ENCODE measurements at places on chromosomes 7 and 10.

GRCh38 chr7:480531-481218, 39.0 kb downstream of the PDGFA start:
- DNase-seq: no peak

DNA sequence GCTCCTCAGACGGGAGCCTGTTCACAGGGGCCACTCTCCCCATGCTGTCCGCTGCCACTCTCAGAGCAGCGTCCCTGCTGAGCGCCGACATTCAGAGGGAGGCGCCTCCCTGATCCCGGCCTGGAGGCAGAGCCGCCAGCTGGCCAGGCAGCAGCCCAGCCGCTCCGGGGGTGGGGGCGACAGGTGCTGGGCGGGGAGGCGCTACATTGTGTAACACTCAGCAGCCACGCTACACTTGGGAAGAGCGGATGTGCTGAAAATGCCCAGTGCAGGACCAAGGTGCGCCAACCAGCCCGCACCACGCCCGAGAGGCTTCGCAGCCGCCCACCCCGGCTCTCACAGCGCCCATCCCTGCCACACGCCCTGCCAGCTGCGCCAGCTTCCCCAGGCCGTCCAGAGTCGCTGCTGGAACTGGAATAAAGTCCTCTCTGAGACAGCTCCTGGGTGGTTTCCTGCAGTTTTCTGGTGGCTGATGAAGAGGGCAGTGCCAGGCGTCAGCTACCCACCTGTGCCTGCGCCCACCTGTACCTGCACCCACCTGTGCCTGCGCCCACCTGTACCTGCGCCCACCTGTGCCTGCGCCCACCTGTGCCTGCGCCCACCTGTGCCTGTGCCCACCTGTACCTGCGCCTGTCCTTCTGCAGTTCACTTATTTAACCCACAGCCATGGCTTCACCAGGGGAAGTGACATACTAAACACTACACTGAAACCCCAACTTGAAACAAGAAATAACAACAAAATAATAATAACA, 25.7 kb downstream of the STK32C start:
- DNase-seq: no peak

DNA sequence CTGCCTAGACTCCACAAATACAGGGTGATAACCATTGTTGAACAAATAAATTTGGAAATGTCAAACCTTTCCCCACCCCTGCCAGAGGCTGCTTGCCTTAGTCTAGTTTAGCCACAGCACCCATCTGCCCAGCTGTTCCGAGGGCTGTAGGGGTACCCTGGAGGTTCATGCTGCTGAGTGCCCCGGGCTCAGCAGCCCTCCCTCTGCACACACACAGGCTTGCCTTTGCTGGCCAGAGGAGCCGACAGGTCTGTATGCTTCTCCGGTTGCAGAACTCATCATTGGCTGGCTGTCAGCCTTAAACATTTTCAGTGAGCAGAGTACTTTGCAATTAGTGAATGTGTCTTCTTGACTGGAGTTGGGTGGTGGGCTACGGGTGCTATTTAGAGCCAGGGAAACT, 122.9 kb downstream of the NRF1 start:
- no peak for DNase-seq

DNA sequence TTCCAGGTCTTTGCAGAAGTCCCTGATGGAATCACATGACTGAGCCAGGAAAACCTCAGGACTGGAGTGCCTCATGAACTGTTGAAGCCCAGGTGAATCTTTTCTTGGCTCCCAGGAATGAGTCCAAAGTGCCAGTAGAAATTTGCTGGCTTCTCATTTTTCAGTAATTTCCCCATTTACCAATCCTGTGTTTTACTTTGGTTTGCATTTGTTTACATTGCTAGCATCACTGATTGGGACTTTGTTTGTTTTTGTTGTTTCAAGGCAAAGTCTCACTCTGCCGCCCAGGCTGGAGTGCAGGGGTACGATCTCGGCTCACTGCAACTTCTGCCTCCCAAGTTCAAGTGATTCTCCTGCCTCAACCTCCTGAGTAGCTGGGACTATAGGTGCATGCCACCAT, 1.6 kb upstream of the ZNF12 start:
- no peak for DNase-seq

GRCh38 chr7:43196379-43196778, 83.9 kb downstream of the HECW1 start:
- DNase-seq: no peak

DNA sequence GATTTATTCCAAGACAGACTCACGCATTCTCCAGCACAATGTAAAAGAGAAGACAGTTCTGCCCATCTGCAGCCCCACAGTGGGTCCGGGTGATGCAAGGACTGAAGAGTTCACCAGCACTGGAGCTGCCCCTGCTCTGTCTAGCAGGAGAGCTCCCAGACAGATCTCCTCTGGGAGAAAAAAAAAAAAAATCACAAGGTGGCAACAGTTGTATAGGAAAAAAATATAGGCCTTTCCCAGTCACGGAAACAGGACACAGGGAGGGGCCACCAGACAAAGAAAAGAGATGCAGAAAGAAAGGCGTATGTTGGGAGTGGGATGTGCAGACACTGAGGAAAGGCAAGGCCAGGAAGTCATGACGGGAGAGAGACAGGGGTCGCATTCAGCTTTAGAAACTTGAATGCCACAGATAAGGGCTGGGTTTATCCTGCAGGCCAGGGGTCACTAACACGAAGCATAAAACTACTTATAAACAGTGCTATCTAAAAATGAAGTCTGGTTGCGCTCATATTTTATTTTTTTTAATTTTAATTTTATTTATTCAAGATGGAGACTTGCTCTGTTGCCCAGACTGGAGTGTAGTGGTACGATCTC, 54.1 kb downstream of the FAM171A1 start:
- DNase-seq: no peak

DNA sequence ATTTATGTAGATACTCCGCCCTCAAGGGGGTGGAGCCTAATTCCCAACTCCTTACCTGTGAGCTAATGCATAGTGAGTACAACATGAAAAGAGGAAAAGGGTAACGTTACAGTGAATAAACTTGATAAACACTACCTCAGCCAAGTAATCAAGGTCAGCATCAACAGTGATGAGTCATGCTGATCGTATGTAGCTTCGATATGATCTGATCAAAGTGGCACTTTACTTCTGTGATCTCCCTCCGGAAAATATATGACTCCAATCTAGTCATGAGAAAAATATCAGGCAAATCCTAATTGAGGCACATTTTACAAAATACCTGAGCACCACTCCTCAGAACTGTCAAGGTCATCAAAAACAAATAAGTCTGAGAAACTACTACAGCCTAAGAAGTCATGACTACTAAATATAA, 70.4 kb downstream of the VTI1A start:
- DNase-seq: no peak

DNA sequence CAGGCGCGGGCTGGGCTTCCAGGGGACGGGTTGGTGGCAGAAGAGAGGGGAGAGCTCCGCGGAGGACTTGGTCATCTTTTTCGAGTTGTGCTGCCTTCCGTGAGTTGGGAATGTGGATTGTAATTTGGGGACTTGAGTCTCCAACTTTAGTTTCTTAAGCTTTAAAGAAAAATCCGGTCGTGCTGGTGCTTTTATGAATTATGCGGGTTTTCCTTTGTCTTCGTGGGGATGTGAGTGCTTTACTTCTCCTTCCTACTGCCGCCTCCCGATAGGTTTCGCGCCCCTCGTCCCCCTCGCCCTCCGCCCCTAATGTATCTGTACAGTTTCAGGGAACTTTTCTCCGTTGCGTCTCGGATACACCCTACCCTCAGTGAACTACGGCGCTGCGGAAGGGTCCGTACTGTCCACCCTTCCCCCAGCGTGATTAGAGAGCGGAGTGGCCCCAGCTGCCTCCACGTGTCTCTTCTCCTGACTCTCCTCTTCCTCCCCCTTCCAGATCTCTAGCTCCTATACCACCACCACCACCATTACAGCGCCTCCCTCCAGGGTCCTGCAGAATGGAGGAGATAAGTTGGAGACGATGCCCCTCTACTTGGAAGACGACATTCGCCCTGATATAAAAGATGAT, 649 bp downstream of the SCD start:
- DNase-seq: no peak

GRCh38 chr7:128933180-128933891, 4.4 kb upstream of the IRF5 start:
- no peak for DNase-seq

- no peak for DNase-seq
These were observed 95.9 kb downstream of the RGS10 start for GRCh38 chr10:119446441-119447277.

GRCh38 chr10:109963439-109963838, 40.1 kb upstream of the XPNPEP1 start:
- DNase-seq: no peak

DNA sequence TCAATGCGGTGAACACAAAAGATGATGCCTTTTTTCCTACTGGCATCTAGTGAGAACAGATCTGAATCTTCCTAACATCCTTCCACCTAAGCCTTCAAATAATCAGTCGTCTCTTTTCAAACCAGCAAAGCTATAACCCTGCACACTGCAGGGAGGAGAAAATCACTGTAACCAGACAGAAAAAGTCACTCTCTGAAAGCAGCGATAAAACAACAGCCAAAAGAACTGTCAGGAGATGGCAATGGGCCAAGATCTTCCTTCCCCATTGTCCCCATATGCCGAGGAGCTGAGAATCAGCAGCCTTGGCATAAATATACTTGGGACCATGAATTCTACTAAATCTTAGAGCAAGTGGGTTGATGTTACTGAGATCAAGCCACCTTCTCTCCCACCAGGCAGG, 13.1 kb downstream of the FZD9 start:
- no peak for DNase-seq

DNA sequence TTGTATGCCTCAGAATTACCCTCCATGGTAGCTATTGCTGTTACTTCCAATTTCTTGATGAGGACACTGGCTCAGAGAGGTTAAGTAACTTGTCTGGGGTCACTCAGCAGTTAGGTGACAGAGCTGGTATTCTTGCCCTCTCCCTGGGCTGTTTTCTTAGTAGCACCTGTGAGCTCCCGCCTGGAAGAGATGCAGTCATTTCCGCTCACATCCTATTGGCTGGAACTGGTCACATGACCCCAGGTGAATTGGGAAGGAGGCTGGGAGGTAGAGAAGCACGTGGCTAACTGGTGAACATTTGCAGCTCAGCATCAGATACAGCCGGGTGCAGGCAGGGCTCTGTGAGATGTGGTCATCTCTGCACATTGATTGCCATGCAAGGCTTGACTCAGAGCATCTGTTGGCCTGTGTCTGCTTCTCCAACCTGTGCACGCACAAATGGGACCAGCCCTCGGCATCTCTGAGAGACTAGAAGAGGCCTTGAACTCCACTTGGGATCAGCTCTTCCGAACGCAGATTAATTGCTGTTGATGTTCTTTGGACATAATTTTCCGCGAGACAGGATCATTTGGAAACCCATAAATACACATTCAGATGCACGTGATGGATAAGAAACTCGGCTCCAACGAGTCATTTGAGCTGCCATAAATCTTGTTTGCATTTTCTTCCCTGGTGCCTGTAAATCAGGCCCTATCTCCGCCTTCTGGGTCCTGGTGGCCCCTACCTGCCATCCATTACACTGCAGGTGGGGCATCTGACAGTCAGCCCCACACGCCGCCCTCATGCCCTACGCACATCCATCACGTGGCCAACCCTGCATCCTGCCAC, 42.8 kb downstream of the MYL10 start:
- no peak for DNase-seq

DNA sequence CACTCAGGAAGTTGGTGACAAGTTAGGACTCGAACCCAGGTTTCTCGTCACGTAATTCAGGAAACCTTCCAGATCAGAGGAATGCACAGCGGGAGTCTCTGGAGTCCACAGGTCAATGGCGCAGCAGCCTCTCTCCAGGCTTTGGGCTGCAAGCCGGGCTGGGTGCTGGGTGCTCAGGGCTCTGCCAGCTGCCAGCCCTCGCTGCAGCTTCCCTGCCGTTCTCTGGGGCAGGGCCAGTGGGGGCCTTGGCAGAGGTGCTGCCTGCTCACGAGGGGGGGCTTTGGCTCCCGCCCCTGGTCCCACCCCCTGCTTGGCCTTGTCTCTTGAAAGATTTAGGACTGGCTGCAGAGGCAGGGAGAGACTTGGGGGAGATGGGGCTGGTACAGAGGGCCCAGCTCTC, at the start of gene TACR2:
TACR2 (minus strand) TSS at position 224 of the 400 bp plus-strand sequence. CDS start 595 bp downstream, outside the sequence.
- DNase-seq: no peak

GRCh38 chr10:12042409-12042796, 206 bp downstream of the UPF2 start:
- DNase-seq: peak; percentile 21

DNA sequence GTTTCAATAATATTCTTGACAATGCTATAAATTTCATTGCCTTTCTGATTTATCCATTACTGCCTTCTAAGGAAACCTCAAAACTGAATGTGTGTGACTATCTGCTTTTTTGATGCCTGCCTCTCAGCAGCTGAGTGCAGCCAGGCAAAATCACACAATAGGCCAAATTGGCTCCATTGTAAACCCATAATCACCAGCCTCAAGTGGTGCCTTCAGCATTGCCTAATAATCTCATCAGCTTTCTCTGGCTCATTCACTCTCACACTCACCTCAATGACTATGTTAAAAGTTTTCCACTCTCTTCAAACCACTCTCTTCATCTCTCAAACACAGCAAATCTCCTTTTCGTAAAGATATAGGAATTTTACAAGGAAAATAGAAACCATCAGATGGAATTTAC, 182.5 kb upstream of the COL1A2 start:
- no peak for DNase-seq

GRCh38 chr10:44278837-44279324, 106.0 kb downstream of the CXCL12 start:
- DNase-seq: no peak

- no peak for DNase-seq
These were observed 183.4 kb downstream of the ELFN1 start for GRCh38 chr7:1853431-1853985.

GRCh38 chr10:3418041-3418754, 245.6 kb upstream of the PITRM1 start:
- no peak for DNase-seq

DNA sequence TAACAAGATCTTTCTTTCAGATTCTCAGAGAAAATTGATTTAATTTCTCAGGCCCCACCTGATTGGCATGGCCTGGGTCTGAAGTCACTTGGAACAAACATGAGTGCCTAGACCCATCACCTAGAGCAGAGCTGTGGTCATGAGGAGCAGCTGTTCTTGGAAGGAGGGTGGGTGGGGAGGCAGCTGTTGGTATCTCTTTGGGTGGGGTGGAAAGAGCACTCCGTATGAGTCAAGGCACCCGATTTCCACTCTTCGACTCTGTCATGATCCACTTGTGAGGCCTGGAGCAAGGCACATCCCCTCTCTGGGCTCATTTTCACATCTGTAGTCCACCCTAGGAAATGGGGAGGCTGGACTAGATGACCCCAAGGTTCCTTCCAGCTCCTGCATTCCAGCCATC, 156.7 kb downstream of the C10orf105 start:
- DNase-seq: no peak

DNA sequence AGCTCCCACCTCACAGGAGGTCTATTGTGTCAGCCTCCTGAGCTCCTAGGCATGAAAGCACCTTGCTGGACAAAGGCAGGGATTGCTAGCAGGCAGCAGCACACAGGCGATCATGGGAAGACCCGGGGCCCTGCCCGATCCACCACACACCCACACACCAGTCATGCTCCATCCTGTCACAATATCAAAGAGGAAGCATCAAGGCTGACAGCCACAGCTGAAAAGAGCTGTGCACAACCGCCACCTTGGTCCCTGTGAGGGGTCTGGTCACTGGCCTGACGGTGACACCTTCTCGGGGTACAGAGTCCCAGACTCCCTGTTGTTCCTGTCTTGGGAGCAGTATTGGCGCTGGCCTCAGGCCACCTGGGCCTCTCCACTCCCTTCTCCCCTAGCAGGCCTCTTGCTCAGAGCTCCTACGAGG, 89.7 kb upstream of the RET start:
- no peak for DNase-seq

Measured in stimulated activated CD8-positive, alpha-beta memory T cell treated with anti-CD3 and anti-CD28 coated beads, Interleukin-2, amount 100 ng/mL, for 1 hour (primary cell).